ENCODE measurements at places on chromosomes 5 and 9. TPM values are rescaled to one million over a fixed set of nuclear protein-coding genes. Genes with fewer than 3 reads are reported as not detected.

C6 gene
- total RNA-seq, result not detected

PRUNE2 gene
- 29.1 TPM for total RNA-seq

NOL6 gene
- total RNA-seq, result 20.7 TPM

TAF9 gene
- total RNA-seq, result 72.0 TPM

PRLR gene
- total RNA-seq, result 3.8 TPM

EDIL3 gene
- total RNA-seq, result 56.7 TPM

CAVIN4 gene
- total RNA-seq, result 20.7 TPM

ZNF658 gene
- 22.8 TPM for total RNA-seq

SPINK13 gene
- total RNA-seq, result not detected

OR1J2 gene
- not detected for total RNA-seq

FGF10 gene
- total RNA-seq, result 1.3 TPM

C1QTNF3 gene
- total RNA-seq, result 30.4 TPM

ANKRD33B gene
- total RNA-seq, result 4.4 TPM

PCDHB14 gene
- 28.2 TPM for total RNA-seq

C8G gene
- total RNA-seq, result not detected

PAM gene
- 121 TPM for total RNA-seq

PLAC8L1 gene
- not detected for total RNA-seq

FOXD4 gene
- 0.31 TPM for total RNA-seq

CARTPT gene
- 0.63 TPM for total RNA-seq

IFNB1 gene
- not detected for total RNA-seq

STOML2 gene
- 38.5 TPM for total RNA-seq

ZNF879 gene
- 21.3 TPM for total RNA-seq

PCDHGB7 gene
- 43.5 TPM for total RNA-seq

S1PR3 gene
- total RNA-seq, result 7.5 TPM

PCDHGA6 gene
- 29.1 TPM for total RNA-seq

CER1 gene
- 0.63 TPM for total RNA-seq

AQP7 gene
- not detected for total RNA-seq

PDZD2 gene
- 47.3 TPM for total RNA-seq

IFNA21 gene
- not detected for total RNA-seq

RFX3 gene
- 106 TPM for total RNA-seq

RNF20 gene
- 36.6 TPM for total RNA-seq

TAF11L12 gene
- total RNA-seq, result not detected

GPR151 gene
- under 0.01 TPM for total RNA-seq

C5 gene
- 12.2 TPM for total RNA-seq

ZBED3 gene
- 4.4 TPM for total RNA-seq

SLCO6A1 gene
- 0.31 TPM for total RNA-seq

SPATA31A3 gene
- not detected for total RNA-seq

TESK1 gene
- 19.1 TPM for total RNA-seq

IFNA13 gene
- not detected for total RNA-seq

Data from parietal lobe (tissue), 2 donors.